Skin of body (tissue), 3 donors: ENCODE measurements at places on chromosomes 5 and 9. TPM values are rescaled to one million over a fixed set of nuclear protein-coding genes. Genes with fewer than 3 reads are reported as not detected.

The PCDHA5 gene
- total RNA-seq: 0.20 TPM

The PCDH12 gene
- 8.2 TPM for total RNA-seq

The AMACR gene
- 5.6 TPM for total RNA-seq

The ZNF658 gene
- 9.6 TPM for total RNA-seq

The PFN3 gene
- total RNA-seq: not detected
